ENCODE measurements at places on chromosomes 13 and 19. TPM values are rescaled to one million over a fixed set of nuclear protein-coding genes. Genes with fewer than 3 reads are reported as not detected.

Gene ARHGAP45
- total RNA-seq, result 58.8 TPM

Gene NAT14
- 21.7 TPM for total RNA-seq

Gene ARID3A
- 10.1 TPM for total RNA-seq

Gene PSG2
- not detected for total RNA-seq

Gene CHST8
- total RNA-seq, result 0.31 TPM

Gene CEACAM1
- 1,343 TPM for total RNA-seq

Gene FGF21
- total RNA-seq, result not detected

Gene GPR183
- 1.6 TPM for total RNA-seq

Gene ZSCAN1
- total RNA-seq, result not detected

Gene PINLYP
- 2.0 TPM for total RNA-seq

Gene GRIN3B
- total RNA-seq, result not detected

Gene UHRF1
- total RNA-seq, result 3.2 TPM

Gene RPS16
- 1,507 TPM for total RNA-seq

Gene DACH1
- total RNA-seq, result 6.4 TPM
